ENCODE measurements at places on chromosomes 16 and 17.

- no peak for DNase-seq
Observed at GRCh38 chr17:28878158-28878910, 19.2 kb downstream of the FLOT2 start.

- no peak for DNase-seq
Observed at GRCh38 chr16:68069511-68070248, 15.5 kb upstream of the NFATC3 start.

DNA sequence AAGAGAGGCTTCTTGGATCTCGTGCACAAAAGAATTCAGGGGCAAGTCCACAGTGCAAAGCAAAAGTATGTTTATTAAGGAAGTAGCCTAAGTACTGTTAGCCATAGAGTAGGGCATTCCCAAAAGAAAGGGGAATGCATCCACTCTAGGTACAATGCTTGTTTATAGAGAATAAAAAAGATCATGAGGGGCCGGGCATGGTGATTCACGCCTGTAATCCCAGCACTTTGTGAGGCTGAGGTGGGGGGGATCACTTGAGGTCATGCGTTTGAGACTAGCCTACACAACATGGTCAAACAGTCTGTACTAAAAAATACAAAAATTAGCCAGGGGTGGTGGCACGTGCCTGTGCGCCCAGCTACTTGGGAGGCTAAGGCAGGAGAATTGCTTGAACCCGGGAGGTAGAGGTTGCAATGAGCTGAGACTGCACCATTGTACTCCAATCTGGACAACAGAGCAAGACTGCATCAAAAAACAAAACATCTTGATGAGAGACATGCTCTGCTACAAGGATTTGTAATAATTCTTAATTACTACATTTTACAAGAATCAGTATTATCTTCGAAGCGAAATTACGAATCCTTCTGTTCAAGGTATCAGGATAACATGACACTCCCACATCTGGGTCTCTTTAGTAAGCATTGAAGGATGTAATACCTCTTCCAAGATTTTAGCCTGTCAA is 191.6 kb downstream of the CPPED1 start:
- DNase-seq: no peak

DNA sequence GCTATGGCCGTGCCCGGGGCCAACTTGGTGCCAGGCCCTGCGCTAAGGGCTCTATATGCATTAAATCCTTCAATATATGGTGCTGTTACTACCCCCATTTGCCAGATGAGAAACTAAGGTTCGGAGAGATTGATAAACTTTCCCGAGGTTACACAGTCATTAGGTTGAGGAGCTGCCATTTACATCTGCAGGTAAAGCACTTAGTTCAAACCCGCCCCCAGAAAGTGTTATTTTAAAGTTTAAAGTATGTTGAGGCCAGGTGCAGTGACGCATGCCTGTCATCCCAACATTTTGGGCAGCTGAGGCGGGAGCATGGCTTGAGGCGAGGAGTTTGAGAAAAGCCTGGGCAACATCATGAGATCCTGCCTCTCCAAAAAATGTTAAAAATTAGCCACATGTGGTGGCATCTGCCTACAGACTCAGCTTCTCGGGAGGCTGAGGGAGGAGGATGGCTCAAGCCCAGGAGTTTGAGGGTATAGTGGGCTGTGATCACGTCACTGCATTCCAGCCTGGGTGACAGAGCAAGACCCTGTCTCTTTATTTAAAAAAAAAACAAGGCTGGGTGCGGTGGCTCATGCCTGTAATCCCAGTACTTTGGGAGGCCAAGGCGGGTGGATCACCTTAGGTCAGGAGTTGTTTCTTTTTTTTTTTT is 264.7 kb downstream of the PARN start:
- DNase-seq: no peak

GRCh38 chr17:38451030-38451839 is 23.0 kb downstream of the ARHGAP23 start:
- DNase-seq: peak; percentile 48

DNA sequence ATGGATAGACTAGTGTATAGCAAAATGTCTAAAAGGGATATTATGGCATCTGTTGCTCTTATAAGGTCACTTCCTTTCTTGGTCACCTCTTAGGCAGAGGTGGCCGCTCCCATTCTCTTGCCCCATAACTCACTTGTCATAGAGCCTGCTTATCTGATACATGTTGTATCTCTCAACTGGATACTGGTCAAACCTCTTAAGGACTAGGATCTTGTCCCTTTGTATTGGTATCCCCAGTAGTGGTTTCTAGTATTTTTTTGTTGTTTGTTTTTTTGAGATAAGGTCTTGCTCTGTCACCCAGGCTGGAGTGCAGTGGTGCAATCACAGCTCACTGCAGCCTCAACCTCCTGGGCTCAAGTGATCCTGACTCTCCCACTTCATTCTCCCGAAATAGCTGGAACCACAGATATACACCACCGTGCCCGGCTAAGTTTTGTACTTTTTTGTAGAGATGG is 27.0 kb downstream of the ZSWIM7 start:
- no peak for DNase-seq

- DNase-seq: no peak
Observed at GRCh38 chr17:4540687-4541327, 14.4 kb downstream of the MYBBP1A start.

DNA sequence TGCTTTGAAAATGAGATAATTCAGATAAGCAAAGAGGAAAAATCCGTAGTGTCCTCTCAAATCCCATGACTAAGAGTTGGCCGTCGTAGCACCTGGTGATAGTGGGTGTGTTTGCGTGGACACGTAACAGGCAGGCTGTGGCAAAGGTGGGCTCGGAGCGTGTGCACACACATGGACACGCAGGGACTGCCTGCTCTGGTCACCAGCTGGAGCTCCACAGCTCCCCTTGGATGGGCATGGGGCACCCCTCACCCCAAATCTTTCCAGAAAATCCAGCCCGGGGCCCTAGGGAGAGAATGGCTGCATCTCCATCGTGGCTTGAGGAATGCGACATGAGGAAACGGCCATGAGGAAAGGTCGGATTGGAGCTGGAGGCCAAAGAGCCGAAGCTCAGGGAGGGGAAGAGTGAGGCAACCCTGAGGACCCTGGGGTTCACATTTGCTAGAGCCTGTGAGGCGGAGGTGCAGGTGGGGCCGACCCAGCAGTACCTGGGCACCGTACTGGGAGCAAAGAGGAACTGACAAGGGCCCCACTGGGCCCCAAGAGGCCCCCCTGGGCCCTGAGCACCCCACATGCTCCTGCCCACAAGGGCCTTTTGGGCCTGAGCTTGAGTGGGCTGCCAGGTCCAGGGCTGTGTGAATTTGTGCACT is 51.6 kb downstream of the DNAH17 start:
- DNase-seq: no peak

All from endothelial cell (in vitro differentiated cells).